HS-27A (cell line): ENCODE measurements at places on chromosomes 7 and 10.

- DNase-seq: no peak
These were observed 10.2 kb upstream of the ZFYVE27 start for GRCh38 chr10:97726636-97727178.

GRCh38 chr10:83943920-83944319 is 195.4 kb upstream of the GHITM start:
- DNase-seq: no peak

- no peak for DNase-seq
These were observed 294.9 kb upstream of the MKLN1 start for GRCh38 chr7:131032786-131033185.

DNA sequence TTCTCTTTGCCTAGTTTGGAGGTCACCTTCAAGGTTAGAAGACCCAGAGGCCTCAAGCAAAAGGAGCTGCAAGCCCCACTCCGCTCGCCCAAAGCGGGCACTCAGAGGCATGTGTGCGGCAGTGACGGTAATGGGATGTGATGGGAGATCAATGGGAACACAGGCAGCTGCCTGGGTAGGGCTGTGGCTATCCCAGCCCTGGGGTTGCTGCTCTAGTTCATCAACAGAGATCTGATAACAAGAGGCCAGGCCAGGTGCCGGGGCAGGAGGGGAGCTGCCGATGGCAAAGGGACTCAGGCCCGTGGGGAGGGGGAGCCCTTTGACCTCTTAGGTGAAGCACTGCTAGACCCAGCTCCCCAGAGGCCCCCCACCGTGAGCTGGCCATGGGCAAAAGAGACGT is 52.0 kb upstream of the GNA12 start:
- DNase-seq: no peak

DNA sequence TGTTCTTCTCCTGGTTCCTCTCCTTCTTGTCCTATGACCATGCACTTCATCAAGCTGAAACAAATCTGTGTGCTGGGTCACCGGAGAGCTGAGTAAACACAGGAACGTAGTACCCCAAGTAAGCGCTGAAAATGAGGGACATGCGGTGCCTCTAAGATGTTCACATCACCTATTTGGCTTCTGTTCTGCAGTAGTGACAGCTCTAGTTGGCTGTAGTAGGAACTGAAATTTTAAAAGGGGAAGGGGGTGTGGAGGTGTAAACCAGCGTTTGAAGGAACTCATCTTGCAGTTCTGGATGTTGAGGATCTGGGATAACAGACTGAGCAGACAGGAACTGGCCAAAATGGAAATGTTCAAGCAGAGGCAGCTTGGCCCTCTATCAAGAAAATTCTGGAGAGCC is 85.2 kb downstream of the WNT2 start:
- no peak for DNase-seq

DNA sequence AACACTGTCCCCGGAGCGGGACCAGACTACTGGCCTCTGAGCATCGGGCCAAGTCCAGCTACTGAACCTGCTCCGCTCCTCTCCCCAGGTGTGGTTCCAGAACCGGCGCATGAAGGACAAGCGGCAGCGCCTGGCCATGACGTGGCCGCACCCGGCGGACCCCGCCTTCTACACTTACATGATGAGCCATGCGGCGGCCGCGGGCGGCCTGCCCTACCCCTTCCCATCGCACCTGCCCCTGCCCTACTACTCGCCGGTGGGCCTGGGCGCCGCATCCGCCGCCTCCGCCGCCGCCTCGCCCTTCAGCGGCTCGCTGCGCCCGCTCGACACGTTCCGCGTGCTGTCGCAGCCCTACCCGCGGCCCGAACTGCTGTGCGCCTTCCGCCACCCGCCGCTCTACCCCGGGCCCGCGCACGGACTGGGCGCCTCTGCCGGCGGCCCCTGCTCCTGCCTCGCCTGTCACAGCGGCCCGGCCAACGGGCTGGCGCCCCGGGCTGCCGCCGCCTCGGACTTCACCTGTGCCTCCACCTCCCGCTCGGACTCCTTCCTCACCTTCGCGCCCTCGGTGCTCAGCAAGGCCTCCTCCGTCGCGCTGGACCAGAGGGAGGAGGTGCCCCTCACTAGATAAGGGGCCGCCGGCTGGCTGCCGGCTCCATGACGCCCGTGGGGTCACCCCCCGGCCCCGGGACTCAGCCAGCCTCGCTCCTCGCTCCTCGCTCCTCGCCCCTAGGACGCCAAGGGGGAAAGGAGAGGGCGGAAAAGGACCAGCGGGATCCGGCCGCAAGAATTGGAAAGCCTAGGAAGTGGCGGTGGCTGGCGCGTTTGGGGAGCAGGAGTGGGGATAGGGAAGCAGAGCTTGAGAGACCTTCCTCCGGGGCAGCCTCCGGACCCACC is 3.4 kb downstream of the EVX1 start:
- no peak for DNase-seq

GRCh38 chr10:110358869-110359629 is 54.3 kb upstream of the SMNDC1 start:
- DNase-seq: no peak

DNA sequence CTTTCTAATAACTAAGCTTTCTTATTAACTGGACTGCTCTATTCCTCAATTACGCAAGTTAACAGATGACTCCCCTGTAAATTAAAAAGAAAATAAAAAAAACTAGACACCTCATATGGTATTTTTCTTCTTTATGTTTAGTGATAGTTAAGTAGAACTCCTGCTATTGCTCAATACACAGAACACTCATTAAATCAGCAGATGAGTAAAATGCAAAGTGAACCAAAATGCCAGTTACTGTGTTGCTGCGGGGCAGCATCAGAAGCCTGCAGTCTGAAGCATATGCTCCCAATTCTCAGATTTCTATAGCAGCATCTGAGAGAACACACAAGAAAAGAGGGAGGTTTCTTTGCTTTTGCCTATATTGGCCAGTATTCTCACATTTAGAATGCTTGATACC is 28.4 kb downstream of the CDK6 start:
- DNase-seq: no peak

GRCh38 chr7:86328801-86329433 is 314.8 kb upstream of the GRM3 start:
- DNase-seq: no peak

GRCh38 chr10:130934293-130935127 is 377.0 kb downstream of the TCERG1L start:
- no peak for DNase-seq

- DNase-seq: no peak
These were observed 33.6 kb downstream of the AOAH start for GRCh38 chr7:36690514-36691187.

- no peak for DNase-seq
These were observed 90.8 kb downstream of the FOXL3 start for GRCh38 chr7:380711-381210.

- DNase-seq: no peak
These were observed 16.0 kb downstream of the CREB3L2 start for GRCh38 chr7:137985897-137986251.

- no peak for DNase-seq
These were observed 13.7 kb upstream of the MACROH2A2 start for GRCh38 chr10:70038923-70039322.

- DNase-seq: no peak
These were observed 35.3 kb upstream of the STARD3NL start for GRCh38 chr7:38142736-38143135.

DNA sequence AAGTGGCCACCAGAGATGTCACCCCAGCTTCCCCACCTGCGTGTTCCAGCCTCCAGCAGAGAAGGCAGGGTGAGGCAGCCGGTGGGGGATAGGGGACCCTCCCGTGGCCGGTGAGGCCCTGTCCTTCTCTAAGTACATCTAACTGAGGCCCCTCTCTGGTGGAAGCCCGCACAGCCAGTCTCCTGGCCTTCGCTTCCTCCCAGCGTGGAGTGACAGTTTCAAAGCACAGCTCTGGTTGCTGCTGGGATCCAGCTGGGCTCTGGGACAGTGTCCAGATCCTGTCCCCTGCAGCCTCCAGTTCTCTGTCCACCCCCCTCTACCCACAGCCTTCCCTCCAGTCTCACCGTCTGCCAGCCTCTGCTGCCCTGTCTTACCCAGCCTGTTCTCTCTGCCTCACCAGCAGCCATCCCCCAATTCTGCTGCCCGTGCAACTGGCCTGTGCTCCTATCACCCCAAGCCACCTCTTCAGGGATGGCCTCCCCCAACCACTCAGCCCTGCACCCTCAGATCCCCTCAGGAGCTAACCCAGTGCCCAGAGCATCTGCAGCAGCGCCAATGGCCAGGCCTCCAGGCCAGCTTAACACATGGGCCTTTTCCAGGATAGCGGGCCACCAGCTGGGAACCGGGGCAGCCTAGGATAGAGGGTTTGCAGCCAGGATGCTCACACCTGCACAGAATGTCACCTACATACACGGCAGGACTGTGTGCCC is 16.3 kb upstream of the SH2B2 start:
- DNase-seq: no peak

GRCh38 chr10:128916383-128916782 is 550.7 kb upstream of the MGMT start:
- DNase-seq: no peak

DNA sequence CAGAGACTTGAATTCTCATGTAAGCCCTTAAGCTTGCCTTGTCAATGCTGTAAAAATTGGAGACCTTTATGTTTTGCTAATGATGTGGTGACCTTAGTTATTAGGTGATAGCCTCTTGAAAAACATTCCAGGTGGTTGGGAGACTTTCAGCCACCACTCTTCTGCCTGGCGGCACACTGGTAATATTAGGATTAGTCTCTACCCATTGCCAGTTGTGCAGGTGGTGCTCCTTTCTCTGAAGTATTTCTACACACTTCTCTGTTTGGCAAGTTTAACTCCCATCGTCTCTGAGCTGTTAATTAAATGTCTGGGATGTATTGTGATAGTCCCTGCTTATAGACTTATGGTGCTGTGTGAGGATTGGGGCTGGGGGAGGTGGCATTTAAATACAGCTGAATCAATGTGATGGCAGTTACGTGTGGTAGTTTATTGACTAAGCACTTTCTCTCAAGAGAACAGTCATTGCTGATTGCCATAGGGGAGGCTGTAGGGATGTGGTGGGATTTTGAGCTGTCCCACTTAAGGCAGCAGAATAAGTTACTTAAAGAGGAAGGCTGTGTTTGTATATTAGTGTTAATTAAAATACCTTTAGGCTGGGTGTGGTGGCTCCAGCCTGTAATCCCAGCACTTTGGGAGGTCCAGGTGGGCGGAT is 61.7 kb downstream of the DAGLB start:
- no peak for DNase-seq

- DNase-seq: no peak
These were observed 20.9 kb upstream of the HELLS start for GRCh38 chr10:94524711-94525110.

- DNase-seq: no peak
These were observed 96.0 kb downstream of the HIPK2 start for GRCh38 chr7:139681812-139682135.

DNA sequence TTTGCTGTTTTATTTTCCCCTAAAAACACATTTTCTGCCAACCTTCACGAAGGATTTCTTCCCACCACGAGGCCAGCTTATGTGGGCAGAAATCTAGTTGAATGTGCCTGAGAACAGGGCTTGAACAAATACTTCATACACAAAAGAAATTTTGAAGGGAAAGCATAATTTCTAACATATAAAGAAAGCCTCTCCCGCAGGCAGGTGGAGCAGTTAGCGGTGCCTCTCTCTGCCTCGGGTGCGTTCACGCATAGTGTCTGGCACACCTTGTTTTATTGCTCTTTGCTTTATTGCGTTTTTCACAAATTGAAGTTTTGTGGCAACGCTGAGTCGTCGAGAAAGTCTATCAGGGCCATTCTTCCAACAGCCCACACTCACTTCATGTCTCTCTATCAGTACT is 7.0 kb upstream of the CSGALNACT2 start:
- no peak for DNase-seq

GRCh38 chr10:2777666-2778355 is 289.5 kb upstream of the PFKP start:
- DNase-seq: no peak

GRCh38 chr10:113739031-113739430 is 12.5 kb upstream of the PLEKHS1 start:
- no peak for DNase-seq

GRCh38 chr10:69421611-69422308 is 5.0 kb upstream of the TACR2 start:
- no peak for DNase-seq

- DNase-seq: no peak
These were observed 528.9 kb downstream of the PARD3 start for GRCh38 chr10:34286136-34286739.

- DNase-seq: no peak
These were observed 99.1 kb downstream of the BMPR1A start for GRCh38 chr10:86855513-86855912.

DNA sequence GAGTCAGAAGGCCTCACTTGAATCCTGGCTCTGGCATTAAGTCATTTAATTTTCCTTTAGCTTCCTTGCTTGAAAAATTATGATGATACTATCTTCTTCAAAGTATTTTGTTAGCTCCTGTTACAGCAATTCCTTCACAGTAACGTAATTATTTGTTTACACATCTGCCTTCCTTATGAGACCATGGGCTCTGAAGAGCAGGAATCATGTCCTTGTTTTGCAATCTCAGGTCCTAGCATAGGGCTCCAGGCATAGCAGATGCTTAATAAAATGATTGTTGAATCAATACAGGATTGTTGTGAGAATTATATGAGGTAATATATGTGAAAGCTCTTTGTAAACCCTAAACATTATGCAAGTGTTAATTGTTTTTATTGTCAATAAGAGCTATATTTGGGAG is 25.5 kb downstream of the KLHDC10 start:
- no peak for DNase-seq

DNA sequence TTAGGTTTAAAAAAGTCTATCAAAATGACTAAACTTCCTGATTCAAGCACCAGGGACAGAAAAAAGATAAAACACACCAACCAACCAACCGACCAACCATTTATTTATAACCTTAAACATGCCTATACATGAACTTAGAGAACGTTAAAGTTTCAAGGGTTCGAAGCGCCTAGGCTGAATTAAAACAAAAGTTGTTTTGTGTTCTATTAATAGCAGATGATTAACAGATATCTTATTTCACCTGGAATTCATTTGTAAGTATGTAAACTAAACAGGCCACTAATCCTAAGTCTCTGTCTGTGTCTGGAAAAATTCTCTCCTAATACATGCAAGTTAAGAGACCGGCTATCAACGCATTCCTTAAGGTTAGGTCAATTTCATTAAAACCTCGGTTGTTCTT is 1.4 kb downstream of the BAIAP2L1 start:
- DNase-seq: no peak

GRCh38 chr10:69287181-69287580 is 8.9 kb downstream of the HK1 start:
- DNase-seq: no peak

- DNase-seq: no peak
These were observed 50.0 kb downstream of the VWA2 start for GRCh38 chr10:114289096-114289436.

DNA sequence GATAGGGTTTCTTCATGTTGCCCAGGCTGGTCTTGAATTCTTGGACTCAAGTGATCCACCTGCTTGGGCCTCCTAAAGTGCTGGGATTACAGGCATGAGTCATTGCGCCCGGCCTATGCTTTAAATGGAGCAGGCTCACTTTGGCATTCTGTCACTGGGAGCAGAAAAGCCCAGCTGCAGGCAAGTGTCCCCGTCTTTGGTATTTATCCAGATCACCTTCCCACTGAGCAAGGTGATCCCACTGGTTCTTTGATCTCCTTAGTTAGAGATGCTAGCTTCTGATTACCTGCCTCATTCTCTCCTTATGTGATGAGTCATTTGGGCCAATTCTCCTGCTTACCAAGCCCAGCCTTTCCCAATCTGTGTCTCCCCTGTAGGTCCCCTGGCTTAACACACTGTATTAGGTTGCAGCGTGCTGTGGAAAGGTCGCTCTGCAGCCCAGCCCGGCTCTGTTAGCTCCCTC is 39.3 kb downstream of the SPDYE5 start:
- DNase-seq: peak; percentile 17

GRCh38 chr7:158683541-158683940 is 21.1 kb downstream of the NCAPG2 start:
- no peak for DNase-seq

GRCh38 chr10:47189802-47190201 is 110.2 kb upstream of the GDF10 start:
- DNase-seq: no peak
